GM23338 (cell line): ENCODE measurements at places on chromosomes 7 and 10. TPM values are rescaled to one million over a fixed set of nuclear protein-coding genes. Genes with fewer than 3 reads are reported as not detected.

DPCD gene
- 36.3 and 38.1 TPM in 2 replicates for polyA plus RNA-seq

CTAGE6 gene
- polyA plus RNA-seq, result not detected in 2 replicates

- DNase-seq, result peak; percentile 54
These were observed 100.2 kb downstream of the FAM107B start for GRCh38 chr10:14674376-14675050.

VWDE gene
- polyA plus RNA-seq, result 17.4 and 24.6 TPM in 2 replicates

- no peak for DNase-seq
These were observed 23.3 kb downstream of the INHBA start for GRCh38 chr7:41679566-41679965.

ACTL6B gene
- 2.5 and 3.5 TPM in 2 replicates for polyA plus RNA-seq

DNA sequence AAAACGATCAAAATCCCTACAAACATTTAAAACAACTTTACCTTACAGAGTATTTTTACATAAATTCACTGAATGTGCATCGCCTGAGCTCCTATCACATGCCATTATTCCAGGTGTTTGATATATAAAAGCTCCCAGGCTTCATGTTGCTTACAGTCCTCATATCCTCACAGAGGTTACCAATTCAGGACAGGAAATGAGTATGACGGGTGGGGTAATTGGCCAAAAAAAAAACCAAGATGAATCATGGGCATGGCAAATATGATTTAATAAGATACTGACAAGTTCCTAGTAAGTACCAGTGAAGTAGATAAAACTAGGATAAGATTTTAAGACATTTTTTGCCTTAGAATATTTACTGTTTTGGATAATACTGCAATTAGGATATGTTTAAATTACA, 135.8 kb downstream of the KMT2E start:
- DNase-seq, result no peak

DNA sequence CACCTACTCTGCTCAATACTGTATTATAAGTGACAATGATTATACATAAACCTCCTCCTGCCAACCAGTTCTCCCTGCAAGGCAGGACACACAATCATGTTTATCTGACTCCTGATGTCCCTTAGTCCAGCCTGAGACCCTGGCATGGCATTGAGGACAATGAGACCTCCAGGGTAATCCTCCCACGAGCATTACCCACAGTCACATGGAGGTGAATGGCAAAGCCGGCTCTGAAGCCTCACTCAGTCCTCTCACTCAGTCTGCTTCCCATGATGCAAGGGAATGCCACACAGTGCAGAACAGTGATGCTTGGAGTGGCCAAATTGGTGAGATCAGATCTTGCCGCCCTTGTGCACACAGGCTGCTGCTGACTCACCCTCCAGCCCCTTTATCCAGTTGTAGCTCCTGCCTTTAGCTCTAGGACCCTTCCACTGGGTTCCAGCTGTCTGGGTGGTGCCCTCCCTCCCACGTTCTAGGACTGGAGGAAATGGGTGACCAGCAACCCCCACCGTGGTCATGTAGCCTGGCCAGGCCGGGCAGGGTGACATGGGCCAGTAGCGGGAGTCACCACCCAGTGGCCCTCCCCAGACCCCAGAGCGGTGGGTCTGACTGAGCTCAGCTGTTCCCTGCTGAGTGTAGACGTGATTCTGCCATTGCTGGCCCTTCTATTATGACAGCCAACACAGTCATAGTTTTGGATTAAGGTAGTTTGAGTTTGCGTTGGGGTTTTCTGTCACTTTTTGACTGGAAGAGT, 5.5 kb upstream of the ADCY1 start:
- DNase-seq, result no peak

DNA sequence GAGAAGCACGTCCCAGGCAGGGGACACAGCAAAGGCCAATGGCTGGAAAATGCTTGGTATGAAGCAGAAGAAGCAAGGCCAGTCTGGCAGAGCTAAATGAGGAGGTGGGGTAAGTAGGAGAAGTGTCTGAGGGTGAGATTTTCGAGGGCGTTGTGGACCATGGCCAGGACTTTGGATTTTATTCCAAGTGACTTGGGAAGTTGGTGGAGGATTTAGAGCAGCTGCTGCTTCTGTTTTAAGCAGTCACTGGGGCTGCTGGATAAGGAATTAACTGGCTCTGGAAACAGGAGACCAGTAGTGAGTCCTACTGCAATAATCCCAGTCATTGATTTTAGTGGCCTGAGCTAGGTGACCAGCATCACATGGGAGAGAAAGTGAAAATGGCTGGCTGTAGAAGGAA, 67.6 kb upstream of the GSDME start:
- DNase-seq, result no peak

DNA sequence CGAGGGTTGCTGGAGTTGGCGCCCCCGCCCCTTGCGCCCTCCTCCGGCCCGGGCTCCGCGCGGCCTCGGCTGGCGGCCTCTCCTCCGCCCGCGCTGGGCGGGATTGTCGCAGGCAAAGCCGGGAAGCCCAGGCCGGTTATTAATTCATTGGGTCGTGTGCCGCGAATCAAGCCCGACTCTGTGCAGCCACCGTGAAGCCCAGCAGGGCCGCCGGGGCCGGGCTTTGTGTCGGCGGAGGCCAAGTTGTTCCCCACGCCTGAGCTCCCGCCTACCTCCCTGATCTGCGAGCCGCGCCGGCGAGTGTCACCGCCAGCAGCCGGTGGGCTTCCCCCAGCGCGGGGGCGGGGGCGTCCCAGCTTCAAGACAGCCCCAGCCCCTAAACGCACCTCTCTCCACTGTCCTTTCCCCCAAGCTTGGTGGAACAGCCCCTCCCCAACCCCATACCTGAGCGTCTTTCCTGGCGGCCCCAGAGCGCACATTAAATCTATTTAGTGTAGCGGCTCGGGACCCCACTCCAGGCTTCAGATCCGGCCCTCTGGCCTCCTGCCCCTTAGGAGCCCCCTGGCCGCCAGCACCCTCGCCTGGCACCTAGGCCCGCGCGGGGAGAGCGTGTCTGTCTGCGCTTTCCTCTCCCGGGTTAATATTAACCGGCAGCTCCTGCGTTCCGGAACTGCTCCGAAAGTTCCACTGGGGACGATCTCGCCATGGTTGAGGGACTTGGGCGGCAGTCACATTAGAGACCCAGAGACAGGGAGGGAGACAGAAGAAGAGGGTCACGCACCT, 3.5 kb downstream of the SHH start:
- DNase-seq, result peak; percentile 48
